Stimulated activated CD4-positive, alpha-beta T cell treated with anti-CD3 and anti-CD28 coated beads, Interleukin-15, amount 100 ng/mL, for 1 hour (primary cell): ENCODE measurements at places on chromosomes 1 and 21.

DNA sequence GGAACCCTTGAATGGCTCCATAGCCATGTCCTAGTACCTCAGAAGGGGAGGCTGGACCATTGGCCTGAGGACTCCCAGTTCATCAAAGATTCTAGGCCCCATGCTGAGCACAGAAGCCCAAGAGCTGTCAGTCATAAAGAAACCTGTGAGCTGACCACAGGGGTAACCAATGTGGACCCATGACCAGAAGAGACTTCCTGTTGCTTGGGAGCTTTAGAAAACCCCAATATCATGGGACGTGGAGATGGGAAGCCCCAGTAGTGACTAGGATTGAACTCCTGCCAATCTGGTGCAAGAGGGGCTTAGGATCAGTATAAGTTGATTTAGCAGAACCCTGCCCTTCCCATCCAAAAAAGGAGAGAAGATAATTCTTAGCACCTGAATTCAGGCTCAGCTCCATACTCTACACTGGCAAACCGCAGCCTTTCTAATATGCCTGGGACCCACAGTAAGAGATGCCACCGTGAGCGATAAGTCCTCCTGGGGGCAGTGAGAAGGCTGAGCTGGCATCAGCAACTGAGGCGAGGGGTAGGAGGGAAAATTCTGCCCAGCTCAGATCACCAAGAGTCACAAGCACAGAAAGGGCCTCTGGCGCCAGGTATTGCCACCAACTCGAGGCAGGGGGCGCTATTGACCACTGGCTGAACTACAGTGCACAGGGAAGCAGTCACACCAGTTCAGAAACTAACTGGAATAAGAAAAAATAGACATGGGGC is 108.9 kb downstream of the CAPN8 start:
- no peak for DNase-seq

DNA sequence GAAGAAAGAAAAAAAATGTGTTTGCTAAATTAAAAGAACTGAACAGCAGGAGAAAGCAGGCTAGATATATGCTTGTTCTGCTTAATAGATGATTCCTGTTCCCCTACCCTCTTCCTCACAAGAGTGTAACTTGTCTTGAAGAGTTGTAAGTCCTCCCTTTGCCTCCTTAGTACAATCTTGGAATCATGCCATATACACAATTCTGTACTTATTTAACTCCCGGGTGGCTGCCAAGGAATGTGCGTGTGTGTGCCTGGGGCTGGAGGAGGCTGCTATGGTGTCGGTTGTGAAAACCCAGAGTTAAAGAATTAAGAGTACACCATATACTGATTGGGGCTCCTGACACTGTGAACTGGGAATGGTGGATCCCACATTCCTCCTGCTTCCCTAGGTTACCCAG is 194.2 kb downstream of the SIPA1L2 start:
- no peak for DNase-seq

GRCh38 chr1:228349701-228350171 is 56.9 kb downstream of the TRIM11 start:
- no peak for DNase-seq

GRCh38 chr1:31673433-31673832 is 28.8 kb upstream of the PEF1 start:
- no peak for DNase-seq

DNA sequence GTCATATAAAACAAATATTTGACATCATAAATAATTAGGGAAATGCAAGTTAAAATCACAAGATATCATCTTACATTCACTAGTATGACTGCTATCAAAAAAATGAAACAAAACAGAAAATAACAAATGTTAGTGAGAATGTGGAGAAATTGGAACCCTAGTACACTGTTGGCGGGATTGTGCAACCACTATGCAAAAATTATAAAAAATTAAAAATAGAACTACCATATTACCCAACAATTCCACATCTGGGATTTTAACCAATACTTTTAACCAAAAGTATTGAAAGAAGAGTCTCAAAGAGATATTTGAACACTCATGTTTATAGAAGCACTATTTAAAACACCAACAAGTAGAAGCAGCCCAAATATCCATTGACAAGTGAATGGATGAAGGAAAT is 797.2 kb upstream of the ADAMTS5 start:
- no peak for DNase-seq

- DNase-seq, result no peak
Observed at GRCh38 chr1:153375511-153375910, at the start of gene S100A12. Gene S100A12, minus strand, starts transcription at chr1:153375621. Its CDS starts 1,029 bp downstream, at chr1:153374592.

DNA sequence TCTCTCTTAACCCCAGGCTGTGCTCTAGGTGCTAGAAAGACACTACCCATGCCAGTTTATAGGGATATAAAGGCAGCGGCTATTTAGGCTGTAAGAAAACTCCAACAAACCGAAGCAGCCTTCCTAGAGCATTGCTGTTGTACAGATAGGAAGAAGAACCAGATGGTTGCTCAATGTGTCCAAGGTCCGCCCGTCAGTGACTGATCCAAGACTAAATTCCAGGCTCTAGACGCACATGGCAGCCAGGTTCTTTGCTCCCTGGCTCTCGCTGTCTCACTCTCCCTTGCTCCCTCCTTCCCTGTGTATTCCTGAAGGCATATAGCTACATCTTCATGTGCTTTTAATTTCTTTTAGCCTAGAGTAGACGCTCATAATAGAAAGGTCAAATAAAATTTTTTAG is 303.4 kb downstream of the KIF26B start:
- DNase-seq, result no peak

- no peak for DNase-seq
Observed at GRCh38 chr1:235864931-235865525, 1.7 kb downstream of the LYST start.

- DNase-seq, result no peak
Observed at GRCh38 chr1:113451710-113452109, 61.4 kb downstream of the MAGI3 start.

DNA sequence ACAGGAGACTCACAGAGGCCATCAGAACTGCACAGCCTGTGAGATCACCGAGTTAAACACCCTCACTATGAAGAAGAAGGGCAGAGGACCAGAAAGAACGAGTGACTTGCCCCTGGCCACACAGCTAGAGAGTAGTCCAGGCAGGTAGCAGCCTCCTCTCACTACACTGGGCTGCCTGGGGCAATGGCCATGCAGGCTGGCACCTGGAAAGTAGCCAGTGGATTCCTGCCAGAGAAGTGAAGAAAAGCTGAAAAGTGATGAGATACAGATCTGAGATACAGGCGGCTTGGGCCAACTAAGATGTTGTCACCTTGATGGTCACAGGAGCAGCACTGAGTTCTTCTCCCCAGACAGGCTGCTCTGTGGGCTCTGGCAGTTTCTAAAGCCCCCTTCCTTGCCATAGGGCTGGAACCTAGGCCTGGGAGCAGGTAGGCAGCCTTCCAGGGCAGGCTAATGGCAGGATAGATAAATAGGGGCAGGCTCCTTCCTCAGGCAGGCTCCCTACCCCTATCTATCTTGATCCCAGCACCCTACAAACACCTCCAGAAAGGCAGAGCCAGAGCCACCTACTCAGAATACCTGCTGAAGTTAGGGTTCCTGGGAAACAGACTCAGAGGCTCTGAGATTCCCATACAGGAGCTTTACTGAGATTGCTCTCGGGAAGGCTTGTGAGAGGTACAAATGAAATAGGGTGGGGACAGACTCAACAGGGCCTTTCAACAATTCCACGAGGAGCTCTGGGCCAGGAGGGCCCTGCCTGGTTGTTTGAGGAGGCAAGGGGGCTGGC is 106.3 kb downstream of the BEND5 start:
- no peak for DNase-seq

DNA sequence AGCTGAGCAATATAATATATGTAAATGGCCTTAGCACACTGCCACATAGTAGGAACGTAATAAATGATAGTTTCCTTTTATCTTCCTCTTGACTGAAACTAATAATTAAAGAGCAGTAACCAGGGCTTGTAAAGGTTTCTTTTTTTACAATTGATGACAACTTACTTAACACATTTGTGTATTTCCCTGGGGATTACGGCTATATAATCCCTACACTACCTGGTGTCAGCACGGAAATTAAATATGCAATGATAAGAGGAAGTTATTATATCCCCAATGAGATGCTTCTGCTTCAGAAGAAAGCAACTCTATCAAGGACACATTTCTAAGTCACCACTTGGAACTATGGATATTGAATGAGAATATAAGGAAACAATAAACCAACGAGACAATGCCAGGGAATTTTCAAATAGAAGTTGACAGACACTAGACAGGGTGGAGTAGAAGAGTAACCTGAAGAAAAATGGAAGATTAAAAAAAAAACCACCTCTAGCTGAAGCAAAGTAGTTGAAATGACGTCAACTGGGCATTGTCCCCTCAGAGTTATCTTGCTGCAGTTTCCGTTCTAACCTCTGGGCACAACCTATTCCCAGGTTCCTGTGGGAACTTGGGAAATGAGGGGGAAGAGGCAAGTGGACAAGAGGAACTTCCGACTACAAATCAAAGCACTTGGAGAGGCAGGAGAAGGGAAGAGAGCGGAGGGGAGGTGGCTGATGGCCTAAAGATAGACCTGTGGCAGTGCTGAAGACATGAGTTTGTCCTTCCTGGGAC is 66.5 kb downstream of the PLPP3 start:
- DNase-seq, result no peak

DNA sequence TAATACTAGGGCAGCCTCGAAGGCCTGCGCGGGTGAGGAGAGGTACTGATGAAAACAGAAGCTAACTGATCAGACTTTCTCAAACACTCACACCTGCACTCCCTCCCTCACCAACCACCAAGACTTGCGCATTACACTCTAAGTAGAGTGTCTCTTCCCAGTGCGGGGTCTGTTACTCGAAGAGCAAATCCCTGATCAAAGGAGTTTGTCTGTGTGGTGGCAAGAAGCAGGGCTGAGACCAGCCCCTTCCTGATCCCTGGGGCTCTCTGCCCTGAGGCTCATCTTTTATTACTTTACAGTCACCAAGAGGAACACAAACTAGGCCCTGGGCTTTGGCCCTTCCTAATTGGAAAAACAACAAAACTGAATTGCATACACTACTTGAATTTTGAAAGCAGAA is 19.5 kb upstream of the TSNAX start:
- DNase-seq, result no peak
